ENCODE measurements at places on chromosomes 11 and 22.

DNA sequence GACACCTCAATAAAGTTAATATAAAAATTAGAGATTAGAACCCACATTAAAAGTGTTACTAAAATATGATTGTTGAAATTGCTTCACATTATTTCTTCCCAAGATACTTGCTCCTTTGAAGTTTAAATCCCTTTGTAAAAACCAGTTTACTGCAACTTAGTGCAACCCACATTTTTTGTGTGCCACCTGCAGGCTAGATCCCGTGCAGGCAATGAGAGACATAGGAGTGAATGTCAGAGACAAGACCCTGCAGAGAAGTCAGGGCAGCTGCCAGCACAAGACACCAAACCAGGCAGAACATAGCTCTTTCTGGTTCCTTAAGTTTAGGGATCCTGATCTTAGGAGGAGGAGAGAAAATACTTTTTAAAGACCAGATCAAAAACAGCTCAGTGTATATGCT is 142.8 kb upstream of the MTNR1B start:
- DNase-seq, result no peak

GRCh38 chr11:107834995-107835394 is 23.6 kb downstream of the SLC35F2 start:
- peak; percentile 41 for DNase-seq

DNA sequence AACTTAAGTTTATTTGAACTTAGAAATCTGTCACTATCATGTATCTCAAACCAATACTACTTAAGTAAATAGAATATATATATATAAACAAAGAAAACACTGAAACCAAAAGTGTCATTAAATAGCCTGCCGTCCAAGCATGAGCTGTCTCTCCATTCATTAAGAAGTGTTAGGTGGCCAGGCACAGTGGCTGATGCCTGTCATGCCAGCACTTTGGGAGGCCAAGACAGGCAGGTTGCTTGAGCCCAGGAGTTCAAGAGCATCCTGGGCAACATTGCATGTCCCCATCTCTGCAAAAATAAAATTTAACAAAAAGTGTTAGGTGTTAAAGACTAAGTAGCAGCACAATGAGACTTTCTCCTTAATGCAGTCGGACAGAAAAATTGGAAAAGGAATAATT is 14.0 kb downstream of the CD6 start:
- no peak for DNase-seq

- no peak for DNase-seq
These were observed 15.4 kb upstream of the MYOD1 start for GRCh38 chr11:17703951-17704350.

DNA sequence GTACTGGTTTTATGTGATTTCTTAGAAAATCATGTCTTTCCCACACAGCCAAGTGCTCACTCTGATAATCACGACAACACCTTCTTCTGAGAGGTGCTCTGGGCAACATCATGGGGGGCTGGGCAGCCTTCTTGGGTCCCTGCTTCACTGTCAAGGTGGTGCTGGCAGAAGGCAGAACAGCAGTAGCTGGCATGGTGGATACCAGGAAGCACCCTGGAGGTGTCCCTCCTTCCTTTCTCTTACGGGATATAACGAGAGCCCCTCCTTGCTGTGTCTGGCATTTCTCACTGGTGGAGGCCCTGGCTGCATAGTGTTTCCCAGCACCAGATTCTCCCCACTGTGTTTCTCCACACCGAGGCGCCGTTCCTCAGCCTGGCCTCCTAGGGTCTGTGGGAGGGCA is 60.9 kb downstream of the SCN3B start:
- DNase-seq, result no peak

- no peak for DNase-seq
These were observed 69.3 kb upstream of the CLTCL1 start for GRCh38 chr22:19360862-19361261.

GRCh38 chr11:1570531-1570895 is 1.6 kb downstream of the DUSP8 start:
- no peak for DNase-seq

DNA sequence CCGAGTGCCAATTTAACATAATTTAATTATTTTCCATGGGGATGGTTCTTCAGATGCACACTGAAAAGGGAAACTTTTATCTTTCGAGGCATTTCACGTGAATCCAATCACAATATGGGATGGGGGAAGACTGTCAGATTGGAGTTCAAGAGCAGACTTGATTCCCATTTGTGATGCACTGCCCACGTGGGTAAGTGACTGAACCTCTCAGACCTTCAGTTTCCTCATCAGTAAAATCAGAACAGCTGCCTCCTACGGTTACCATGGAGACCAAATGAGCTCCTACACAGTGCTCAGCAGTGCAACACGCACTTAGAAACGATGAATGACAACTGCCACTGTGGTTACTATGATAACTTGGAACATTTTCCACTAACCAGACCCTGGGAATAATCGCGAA is 21.7 kb downstream of the KIAA0930 start:
- DNase-seq, result peak; percentile 35

DNA sequence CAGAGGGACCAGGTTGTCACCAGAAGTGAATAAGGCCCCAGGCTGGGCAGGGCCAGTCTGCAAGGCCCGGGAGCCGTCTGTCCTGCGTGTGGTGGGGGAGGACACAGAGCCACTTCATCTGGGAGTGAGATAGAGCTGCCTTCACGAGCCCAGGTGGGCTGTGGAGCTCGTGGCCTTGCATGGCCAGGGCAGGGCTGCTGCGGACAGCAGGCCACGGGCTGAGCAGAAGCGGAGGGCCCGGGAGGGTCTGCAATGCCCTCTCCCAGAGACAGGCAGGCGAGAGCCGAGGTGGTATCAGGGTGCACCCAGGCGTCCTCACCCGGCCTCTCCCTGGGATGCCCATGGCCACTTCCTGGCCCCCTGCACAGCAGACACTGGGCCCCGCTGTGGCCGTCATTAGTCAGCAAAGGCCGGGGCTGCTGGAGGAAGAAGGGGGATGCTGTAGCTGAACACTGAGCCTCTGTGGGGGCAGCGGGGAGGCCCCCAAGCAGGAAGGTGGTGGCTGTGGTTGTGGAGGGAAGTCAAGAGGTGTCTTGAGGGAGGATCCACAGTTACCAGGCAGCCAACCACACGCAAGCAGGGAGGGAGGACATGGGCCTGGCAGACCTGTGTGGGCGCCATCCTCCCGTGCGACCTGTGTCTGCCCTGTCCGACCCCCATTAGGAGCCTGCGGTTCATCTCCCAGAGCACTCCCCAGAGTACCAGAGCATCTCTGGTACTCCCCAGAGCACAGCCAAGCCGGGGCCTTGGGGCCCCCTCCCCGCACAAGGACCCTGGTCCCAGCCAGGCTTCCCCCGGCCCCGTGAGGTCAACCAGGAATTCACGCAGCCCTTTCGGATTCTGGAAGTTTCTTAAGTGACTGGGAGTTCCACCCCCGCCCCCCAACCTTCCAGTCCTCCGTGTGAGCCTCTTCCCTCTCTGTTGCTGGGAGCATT is 1109.5 kb downstream of the BRD1 start:
- no peak for DNase-seq

DNA sequence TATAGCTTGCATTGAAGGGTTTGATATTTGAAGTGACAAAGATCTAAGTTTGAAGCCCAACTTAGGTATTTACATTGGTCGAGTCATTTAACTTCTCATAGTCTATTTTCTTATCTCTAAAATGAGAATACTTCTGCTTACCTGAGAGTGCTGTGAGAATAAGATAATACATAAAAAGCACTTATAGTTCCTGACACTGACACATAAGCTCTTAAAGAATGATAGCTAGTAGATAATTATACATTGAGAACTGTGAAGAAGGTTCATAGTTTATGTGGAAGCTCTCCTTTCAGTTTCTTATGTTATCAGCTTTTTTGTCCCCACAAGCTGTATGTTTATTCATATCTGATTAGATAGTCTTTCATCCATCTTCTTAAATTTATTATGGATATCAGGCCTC is 4.8 kb downstream of the PPME1 start:
- DNase-seq, result no peak

- DNase-seq, result no peak
These were observed 72.4 kb upstream of the ISX start for GRCh38 chr22:34993548-34993947.

GRCh38 chr11:61910187-61911127 is 6.9 kb downstream of the RAB3IL1 start:
- DNase-seq, result no peak

DNA sequence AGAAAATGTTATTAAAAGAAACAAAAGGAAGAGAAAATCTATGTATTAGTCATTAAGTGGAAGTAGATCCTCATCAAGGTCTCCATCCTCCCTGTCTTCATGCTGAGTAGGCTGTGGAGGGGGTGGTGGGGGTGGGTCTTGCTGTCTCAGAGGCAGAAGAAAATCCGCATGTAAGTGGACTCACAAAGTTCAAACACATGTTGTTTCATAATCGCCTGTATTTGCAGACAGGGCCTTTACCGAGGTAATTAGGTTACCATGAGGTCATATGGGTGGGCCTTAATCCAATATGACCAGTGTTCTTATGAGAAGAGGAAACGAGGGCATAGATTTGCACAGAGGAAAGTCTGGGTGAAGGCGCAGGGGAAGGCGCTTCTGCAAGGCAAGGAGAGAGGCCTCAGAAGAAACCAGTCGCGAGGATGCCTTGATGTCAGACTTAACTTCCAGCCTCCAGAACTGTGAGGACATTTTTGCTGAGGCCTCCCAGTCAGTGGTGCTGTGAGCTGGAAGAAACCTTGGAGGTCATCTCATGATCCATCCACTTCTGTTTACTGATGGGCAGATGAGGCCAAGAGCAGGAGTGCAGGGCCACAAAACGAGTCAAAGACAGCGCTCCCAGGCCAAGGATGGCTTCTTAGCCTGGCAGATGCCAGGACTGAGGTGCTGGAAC is 49.3 kb upstream of the THY1 start:
- DNase-seq, result no peak

DNA sequence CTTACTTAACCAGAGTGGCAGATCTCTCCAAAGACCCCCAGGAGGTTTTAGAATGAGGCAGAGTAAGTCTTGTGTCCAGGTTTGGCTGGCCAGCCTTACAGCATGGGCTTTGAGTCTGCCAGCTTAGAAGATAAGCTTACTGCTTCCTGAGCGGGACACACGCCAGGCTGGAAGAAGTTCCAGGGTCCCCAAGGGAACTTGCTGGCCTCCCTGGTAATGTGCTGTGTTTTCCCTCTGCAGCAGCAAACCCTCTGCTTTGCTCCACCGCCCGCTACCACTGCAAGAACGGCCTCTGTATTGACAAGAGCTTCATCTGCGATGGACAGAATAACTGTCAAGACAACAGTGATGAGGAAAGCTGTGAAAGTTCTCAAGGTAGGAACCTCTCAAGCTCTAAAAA is 154.2 kb downstream of the LDLRAD3 start:
- no peak for DNase-seq

DNA sequence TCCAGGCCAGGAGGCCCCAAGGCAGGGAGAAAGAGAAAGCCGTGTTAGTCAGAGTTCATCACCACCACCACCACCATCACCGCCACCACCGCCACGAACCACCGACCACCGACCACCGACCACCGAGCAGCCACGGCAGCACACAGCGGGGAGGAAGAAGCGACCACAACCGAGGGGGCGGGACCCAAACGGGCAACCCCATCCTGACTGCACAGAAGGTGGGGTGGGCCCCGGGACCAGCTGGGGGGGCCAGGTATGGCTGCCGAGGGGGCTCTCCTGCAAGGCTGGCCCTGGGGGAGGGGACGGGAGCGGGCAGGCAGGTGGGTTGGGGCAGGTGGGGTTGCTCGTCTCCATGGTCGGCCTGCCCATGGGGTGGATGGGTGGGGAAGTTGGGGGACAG is 34.2 kb downstream of the SYT7 start:
- no peak for DNase-seq

DNA sequence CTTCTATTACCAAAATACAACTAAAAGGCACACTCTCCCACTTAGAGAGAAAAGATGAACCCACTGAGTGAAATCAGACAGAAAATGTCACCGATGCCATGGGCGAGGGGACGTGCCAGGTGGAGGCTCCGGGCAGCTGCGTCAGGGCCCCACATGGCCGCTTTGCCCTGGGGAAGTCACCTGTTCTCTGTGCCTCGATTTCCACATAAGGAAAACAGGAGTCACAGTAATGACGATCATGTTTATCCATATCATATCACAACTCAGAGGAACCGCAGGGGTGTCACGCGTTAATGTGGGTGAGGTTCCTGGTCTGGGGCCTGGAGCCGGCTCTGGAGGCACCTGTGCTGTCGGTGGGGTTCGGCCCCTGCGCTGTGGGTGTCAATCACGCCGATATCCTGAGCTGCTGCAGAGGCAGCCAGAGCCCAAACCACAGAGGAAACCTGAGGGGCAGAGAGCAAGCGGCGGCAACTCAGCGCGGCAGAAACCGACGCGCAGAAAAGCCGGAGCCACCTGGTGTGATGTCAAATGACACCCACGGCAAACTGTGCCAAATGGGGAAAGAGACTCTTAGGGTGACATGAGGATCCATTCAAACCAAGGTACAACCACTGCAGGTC is 243.7 kb downstream of the BRD1 start:
- DNase-seq, result no peak

GRCh38 chr11:22472306-22472705 is 134.1 kb downstream of the SLC17A6 start:
- DNase-seq, result no peak

GRCh38 chr22:36244522-36245391 is 5.4 kb upstream of the APOL2 start:
- no peak for DNase-seq

- DNase-seq, result no peak
These were observed 21.1 kb downstream of the MS4A6E start for GRCh38 chr11:60348116-60348515.

- DNase-seq, result no peak
These were observed at the start of gene APOA1 for GRCh38 chr11:116837231-116838091. Gene APOA1 (minus strand): TSS chr11:116837622. CDS start chr11:116837387, 235 bp downstream.

GRCh38 chr22:39150848-39151215 is 1.6 kb downstream of the CBX7 start:
- peak; percentile 9 for DNase-seq

All from kidney tubule cell (primary cell).